Foreskin melanocyte (primary cell): ENCODE measurements at places on chromosomes 4 and X.

GRCh38 chr4:132169660-132170059 lies 979.4 kb upstream of the PCDH10 start:
- DNase-seq, result no peak

DNA sequence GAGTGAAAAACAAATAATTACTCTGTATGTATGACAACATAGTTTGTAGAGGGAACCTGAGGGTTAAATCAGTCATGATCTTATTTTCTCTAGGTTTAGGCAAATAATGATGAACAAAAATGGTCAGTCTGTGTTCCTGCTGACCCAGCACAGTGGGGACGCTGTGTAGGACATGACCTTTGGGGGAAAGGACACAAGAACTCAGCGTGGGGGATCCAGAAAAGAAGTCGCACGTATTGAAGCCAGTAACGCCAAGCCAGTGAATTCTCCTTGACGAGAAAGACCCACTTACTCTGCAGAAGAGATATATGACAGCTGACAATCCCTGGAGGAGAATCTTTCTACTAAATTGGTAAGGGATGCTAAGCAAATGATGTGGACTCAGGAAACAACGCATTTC lies 36.6 kb downstream of the HELT start:
- DNase-seq, result no peak

GRCh38 chrX:74527350-74527749 lies 87.1 kb downstream of the RLIM start:
- no peak for DNase-seq

GRCh38 chr4:14916554-14917297 lies 85.6 kb upstream of the CPEB2 start:
- peak; percentile 91 for DNase-seq

- DNase-seq, result no peak
Observed at GRCh38 chrX:367349-367748, 19.4 kb downstream of the PPP2R3B start.

- DNase-seq, result no peak
Observed at GRCh38 chrX:107398115-107398514, 51.3 kb upstream of the FRMPD3 start.

- DNase-seq, result no peak
Observed at GRCh38 chr4:111535792-111536191, 609.5 kb upstream of the FAM241A start.

GRCh38 chrX:31154946-31155345 lies 83.1 kb upstream of the FTHL17 start:
- no peak for DNase-seq

GRCh38 chr4:126736133-126736518 lies 896.6 kb upstream of the INTU start:
- no peak for DNase-seq

DNA sequence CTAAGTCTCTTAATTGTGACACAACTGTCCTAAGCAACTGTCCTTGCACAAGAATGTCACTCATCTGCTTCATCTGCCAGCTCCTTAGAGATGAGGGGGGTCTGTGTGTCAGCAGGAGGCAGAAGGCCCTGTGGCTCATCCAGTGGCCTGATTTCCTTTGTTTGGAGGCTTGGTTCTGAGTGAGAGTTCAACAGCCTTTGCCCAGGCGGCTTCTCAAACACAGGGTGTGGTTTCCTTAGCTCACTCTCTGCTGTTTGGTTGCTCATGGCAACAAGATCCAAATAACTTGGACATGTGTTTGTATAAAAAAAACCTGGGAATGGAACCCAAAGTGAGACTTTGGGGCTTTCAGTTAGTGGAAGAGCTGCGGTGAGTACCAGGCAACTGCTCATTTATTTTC lies 46.6 kb downstream of the MAP7D3 start:
- no peak for DNase-seq

- no peak for DNase-seq
Observed at GRCh38 chr4:11344916-11345315, 83.8 kb downstream of the HS3ST1 start.

- no peak for DNase-seq
Observed at GRCh38 chrX:13742397-13743176, 8.0 kb downstream of the OFD1 start.

GRCh38 chr4:149531861-149532260 lies 283.8 kb downstream of the IQCM start:
- no peak for DNase-seq

DNA sequence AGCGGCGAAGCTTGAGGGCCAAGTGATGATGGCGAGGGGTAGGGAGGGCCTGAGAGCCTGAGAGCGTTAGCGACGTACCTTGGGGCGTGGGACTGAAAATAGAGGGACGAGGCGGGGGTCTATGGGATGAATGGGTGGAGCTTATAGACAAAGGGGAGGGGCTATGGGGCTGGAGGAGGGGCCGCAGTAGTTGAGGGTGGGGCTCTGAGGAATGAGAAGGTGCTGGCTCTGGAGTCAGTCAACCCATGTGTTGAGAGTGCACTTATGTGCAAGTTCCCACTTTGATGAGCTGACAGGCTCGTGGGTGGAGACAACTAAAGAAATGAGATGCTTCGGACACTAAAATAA lies 488 bp downstream of the TBC1D25 start:
- no peak for DNase-seq

GRCh38 chrX:12210196-12210815 lies 72.0 kb downstream of the FRMPD4 start:
- peak; percentile 57 for DNase-seq

DNA sequence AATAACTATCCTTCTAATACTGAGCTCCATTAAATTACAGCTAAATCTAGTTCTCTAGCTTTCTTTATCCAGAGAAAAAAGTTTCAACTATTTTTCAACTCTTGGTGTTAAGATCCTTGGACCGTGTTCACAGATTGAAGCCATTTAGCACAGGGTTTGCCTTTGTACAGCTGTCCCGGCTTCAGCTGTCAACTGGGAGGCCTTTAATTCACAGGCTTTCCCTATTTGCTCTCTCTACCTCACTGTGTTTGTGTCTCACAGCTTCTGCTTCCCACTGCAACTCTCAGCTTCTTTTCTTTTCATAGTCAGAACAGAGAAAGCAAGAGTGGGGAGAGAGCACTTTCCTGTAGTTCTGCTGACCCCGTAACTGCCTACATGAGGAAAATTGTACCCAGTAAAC lies 76.9 kb upstream of the SMAD1 start:
- no peak for DNase-seq

DNA sequence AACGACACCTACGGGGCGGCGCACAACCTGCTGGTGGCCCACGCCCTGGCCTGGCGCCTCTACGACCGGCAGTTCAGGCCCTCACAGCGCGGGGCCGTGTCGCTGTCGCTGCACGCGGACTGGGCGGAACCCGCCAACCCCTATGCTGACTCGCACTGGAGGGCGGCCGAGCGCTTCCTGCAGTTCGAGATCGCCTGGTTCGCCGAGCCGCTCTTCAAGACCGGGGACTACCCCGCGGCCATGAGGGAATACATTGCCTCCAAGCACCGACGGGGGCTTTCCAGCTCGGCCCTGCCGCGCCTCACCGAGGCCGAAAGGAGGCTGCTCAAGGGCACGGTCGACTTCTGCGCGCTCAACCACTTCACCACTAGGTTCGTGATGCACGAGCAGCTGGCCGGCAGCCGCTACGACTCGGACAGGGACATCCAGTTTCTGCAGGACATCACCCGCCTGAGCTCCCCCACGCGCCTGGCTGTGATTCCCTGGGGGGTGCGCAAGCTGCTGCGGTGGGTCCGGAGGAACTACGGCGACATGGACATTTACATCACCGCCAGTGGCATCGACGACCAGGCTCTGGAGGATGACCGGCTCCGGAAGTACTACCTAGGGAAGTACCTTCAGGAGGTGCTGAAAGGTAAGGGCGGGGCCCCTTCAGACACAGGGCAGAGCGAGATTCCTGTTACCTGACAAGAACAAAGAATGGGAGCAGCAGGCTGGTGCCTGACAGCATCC lies 11.7 kb downstream of the RPL9 start:
- DNase-seq, result peak; percentile 24

- DNase-seq, result no peak
Observed at GRCh38 chr4:144709159-144709558, 63.2 kb downstream of the HHIP start.

DNA sequence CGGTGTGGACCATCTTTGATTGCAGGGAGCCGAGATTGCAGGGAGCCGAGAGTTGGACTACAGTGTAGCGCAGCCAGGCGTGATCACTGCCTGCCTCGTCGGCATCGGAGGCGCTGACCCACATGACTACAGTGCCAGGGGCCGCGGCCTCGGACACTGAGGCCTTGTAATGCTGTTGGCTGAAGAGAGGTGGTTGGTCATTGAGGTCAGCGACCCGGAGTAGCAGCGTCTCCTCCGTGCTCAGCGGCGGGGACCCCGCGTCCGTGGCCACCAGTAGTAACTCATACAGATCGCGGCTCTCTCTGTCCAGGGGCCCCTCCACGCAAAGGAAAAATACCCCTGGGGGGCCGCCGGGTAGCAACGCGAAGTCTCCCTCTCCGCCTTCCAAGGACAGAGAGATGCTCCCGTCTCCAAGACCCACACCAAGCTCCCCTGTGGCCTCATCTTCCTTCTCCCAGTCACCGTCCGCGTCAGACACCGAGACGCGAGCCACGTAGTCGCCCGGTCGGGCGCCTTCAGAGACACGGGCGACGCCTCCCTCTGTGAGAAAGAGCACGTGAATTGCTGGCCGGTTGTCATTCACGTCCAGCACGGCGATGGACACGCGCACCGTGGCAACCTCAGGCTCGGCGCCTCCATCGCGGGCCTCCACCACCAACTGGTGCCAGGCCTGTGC lies 1.9 kb downstream of the DCHS2 start:
- DNase-seq, result no peak

DNA sequence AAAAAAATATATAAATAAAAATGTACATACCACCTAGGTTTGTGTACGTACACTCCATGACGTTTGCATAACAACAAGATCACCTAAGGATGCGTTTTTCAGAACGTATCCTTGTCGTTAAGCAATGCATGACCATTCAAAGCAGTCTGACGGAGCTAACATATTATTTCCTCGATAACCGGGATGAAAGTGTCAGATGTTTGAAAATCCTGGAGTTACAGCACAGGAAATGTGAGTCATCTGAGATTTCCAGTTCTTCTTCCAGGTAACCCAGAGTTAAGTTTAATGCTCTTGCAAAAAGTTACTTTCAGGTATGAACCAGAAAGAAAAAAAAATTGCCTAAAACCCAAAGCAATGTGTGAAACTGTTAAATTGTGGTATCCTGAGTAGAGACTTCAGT lies 107.9 kb downstream of the LDB2 start:
- no peak for DNase-seq

GRCh38 chr4:105327956-105328355 lies 145.9 kb downstream of the PPA2 start:
- DNase-seq, result no peak

DNA sequence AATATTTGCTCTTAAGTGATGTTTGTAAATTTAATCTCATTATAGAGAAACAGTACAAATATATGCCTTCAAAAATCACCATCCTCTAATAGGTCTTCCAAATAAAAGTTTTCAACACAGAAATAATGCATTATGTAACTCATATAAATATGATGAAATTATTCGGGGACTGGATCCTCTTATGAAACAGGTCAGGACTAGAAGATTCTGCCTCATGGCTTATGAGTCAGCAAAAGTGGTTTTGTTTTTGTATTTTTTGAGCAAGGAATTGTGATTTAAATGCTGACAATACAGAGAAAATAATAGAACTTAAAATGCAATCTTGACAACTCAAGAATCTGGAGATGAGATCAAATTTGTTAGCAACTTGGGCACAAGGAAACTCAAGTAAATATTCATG lies 179.7 kb upstream of the NDP start:
- no peak for DNase-seq

DNA sequence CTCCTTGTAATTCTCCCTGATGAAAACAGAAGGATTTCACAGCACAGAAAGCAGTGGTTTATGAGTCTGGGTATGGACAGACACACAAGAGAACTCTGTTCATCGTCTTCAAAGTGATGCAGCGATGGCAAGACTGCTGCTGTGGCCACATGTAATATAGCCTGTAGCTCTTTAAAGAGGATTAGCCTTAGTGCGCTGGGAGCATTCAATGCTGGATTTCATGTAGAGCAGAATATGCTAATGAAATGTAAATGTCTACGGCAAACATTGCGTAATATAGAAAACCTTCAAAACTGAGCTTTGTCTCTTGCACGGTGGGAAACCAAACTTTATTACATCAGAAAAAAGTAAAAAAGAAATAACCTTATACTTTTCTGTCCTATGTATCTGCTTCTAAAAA lies 42.9 kb downstream of the ALPK1 start:
- DNase-seq, result no peak
